ENCODE measurements at places on chromosomes 2 and 18. TPM values are rescaled to one million over a fixed set of nuclear protein-coding genes. Genes with fewer than 3 reads are reported as not detected.

- peaks cover 54% of the 10 kb centered on the region for H3K4me1 ChIP-seq
- H3K4me3 ChIP-seq = no peak overlapping the region
- no peaks in the 10 kb centered on the region for H3K27me3 ChIP-seq
- H3K36me3 ChIP-seq = no peaks in the 10 kb centered on the region
- no peak overlapping the region for H3K27ac ChIP-seq
- DNase-seq = no peak
These were observed 19.8 kb downstream of the ABHD3 start for GRCh38 chr18:21684731-21685130.

- H3K27ac ChIP-seq = no peak overlapping the region
- no peaks in the 10 kb centered on the region for H3K4me1 ChIP-seq
- no peaks in the 10 kb centered on the region for H3K27me3 ChIP-seq
These were observed 11.5 kb upstream of the LAPTM4A start for GRCh38 chr2:20062615-20063545.

DNA sequence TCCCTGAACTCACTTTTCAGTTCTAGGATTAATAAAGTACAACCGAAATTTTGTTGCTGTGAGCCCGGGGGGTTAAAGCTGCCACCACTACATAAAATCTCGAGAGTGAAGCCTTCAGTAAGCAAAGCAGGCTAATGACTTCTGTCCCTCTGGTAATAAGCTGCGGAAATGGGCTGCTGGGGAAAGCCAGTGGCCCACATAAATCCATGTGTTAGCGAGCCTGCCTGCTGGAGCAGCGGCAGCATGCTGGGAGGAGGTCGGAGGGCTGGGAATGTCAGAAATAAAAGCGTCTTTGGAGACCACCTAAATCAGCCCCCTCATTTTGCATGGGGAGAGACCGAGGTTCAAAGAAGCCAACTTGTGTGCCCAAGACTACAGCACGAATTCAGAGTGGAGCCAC is 371.7 kb downstream of the TNS1 start:
- no peaks in the 10 kb centered on the region for H3K36me3 ChIP-seq
- no peak overlapping the region for H3K4me3 ChIP-seq
- no peaks in the 10 kb centered on the region for H3K4me1 ChIP-seq

MPV17 gene
- polyA plus RNA-seq = 83.1 TPM

GRCh38 chr2:42342061-42342794 is 18.8 kb downstream of the COX7A2L start:
- H3K36me3 ChIP-seq = peaks cover 15% of the 10 kb centered on the region
- H3K27me3 ChIP-seq = no peaks in the 10 kb centered on the region
- H3K4me3 ChIP-seq = no peak overlapping the region
- no peak for DNase-seq
- H3K4me1 ChIP-seq = peaks cover 12% of the 10 kb centered on the region

DNA sequence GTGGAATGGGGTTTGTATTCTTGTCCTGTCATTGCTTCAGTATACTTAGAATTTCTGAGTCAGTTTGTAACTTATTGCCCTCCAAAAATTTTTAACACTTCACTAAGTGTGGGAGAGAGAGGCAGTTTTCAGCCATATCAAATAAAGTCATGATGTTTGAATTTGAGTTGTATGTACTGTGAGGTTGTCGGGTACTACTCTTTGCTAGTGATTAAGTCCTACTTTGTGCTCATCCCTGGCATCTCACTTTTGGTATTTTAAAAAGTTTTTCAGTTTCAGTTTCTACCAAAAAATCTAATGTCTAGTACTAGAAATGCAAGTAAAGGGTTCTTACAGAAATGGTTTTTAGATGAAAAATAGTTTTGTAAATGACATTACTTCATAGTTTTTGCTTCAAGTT is 40.7 kb downstream of the EIF5B start:
- no peak for DNase-seq
- no peak overlapping the region for H3K4me3 ChIP-seq
- peaks cover 66% of the 10 kb centered on the region for H3K36me3 ChIP-seq

GRCh38 chr2:134305109-134305491 is 51.2 kb downstream of the MGAT5 start:
- peaks cover 87% of the 10 kb centered on the region for H3K4me1 ChIP-seq
- H3K27me3 ChIP-seq = no peaks in the 10 kb centered on the region
- H3K4me3 ChIP-seq = no peak overlapping the region
- no peaks in the 10 kb centered on the region for H3K36me3 ChIP-seq

DNA sequence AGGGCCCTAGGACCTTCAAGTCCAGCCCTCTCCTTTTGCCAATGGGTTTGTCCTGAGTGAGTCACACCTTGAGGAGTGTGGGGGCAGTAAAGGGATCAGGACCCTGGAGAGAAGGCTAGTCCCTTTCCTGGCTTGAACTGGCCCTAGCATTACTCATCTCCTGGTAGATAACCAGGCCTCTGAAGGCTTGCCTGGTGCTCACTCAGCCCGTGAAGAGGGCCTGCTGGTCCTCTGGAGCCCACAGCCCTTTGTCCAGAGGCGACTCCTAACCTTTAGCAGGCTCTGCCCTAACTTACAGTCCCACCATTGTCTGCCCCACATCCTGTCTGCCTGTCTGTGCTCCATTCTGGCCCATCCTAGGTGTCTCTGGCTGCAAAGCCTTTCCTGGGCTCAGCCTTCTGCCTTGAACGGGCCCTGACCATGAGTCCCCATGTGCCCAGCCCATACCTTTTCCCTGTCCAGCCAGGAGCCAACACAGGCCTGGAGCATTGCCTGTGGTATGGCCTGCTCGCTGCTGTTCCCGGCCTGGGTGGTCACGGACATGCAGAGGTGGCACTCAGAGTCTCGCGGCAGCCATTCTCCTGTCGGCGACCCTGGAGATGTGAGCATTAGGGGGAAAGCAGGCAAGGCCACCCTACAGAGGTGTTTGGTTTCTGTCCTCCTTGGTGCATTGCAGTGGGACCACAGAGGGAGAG is 5.0 kb downstream of the SFTPB start:
- H3K36me3 ChIP-seq = no peaks in the 10 kb centered on the region
- H3K4me1 ChIP-seq = no peaks in the 10 kb centered on the region

GRCh38 chr2:171787333-171788072 is 100.2 kb downstream of the DYNC1I2 start:
- no peaks in the 10 kb centered on the region for H3K27me3 ChIP-seq
- DNase-seq = no peak

GRCh38 chr2:10132596-10132995 is 10.1 kb downstream of the RRM2 start:
- H3K36me3 ChIP-seq = peaks cover 30% of the 10 kb centered on the region
- no peak overlapping the region for H3K4me3 ChIP-seq
- no peaks in the 10 kb centered on the region for H3K4me1 ChIP-seq
- no peak overlapping the region for H3K27ac ChIP-seq
- no peaks in the 10 kb centered on the region for H3K27me3 ChIP-seq
- peak; percentile 51 for DNase-seq

DNA sequence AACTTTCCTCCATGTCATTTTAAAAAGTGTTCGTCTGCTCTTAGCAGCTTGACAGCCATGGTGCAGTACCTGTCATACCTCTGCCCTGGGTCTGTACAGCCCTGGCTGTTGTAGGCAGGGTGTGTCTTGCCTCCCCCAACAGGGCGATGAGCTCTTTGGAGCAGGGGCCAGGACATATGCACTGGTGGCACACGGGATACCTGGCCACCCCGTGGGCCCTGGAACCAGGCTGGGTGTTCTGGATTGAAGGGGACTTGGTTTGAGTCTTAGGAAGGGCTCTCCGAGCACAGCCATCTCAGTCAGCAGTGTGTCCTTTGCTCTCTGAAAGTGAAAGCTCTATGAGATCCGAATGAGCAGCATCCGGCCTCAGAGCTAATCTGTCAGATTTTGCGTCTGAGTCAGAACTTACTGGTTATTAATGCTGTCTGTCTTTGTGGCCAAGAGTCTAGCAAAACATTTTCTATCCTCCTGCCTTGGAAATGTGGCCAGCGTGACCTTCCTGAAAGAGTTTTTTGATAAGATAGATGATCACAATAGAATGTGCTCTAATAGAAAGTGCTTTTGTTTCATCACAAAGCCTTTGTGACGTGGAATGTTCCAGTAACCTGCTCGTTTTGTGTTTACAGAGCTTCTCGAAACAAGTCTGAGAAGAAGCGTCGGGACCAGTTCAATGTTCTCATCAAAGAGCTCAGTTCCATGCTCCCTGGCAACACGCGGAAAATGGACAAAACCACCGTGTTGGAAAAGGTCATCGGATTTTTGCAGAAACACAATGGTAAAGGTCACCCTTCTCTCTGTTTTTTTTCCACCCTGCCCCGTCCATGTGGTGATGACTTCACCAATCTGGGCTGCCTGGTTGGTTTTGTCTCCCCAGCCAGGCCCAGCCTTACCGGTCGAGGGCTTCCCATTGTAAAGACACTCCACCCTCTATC is 77.3 kb upstream of the RPL31 start:
- peak overlapping the region; percentile 81 for H3K27ac ChIP-seq

UPP2 gene
- polyA plus RNA-seq = not detected

All from spleen (tissue), 13 donors.